CD4-positive, alpha-beta T cell treated with Interleukin-15 for 1 hour (primary cell): ENCODE measurements at places on chromosomes 12 and 14.

DNA sequence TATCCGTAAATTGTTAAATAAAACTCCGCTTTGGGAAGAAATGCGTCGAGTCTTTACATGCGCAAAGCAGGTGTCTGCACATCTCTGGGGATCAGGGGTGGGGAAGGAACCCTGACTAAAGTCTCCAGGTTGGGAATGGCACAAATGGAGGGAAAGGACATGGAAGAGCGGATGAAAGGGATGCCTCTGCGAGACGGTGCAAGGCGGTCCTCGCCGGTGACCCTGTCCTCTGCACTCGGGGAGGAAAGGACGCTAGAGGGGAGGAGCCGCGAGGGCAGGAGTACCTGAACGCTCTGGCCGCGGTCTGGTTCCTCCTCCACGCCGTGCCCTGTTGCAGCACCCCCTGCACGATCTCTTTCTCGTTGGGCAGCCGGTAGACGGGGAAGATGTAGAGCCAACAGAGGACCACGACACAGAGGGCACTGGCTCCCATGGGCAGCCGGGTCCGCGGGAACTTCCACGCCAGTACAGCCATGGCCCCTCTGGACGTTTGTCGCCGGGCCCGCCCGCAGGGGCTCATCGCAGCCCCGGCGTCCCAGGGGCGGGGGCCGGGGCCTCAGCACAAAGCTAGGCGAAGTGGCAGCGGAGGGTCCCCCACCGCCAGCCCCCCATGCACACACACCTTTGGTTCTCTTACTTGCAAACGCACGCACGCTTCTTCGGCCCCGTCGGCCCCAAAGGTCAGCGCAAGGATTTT, 646 bp downstream of the ST8SIA1 start:
- DNase-seq = no peak

DNA sequence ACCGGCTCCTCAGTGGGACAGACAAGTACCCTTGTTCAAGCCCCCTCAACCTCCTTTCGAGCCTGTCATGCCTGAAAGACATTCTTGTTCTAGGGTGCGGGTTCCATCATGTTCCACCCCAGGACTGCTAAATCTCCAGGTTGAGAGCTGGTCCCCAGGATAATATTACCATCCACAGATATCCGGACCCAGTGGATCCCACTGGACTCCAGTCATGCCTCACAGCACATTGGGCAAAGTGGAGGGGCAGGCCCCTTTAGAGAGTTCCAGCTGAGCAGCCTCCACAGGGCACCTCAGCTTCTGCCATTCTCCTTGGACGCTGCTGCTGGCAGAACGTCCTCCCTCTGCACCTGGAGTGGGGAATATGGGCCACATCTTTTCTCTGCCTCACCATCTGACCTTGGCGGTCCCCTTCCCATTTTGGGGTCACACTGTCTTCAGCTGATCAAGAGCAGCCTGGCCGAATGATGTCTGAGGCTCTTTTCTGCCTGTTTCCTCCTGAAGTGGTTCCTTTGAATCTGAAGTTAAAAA, 137.4 kb downstream of the BCL11B start:
- no peak for DNase-seq

GRCh38 chr12:66426696-66427095, 124.4 kb downstream of the HELB start:
- DNase-seq = no peak

- no peak for DNase-seq
Measured at GRCh38 chr12:25839470-25839869, 119.0 kb upstream of the RASSF8 start.

DNA sequence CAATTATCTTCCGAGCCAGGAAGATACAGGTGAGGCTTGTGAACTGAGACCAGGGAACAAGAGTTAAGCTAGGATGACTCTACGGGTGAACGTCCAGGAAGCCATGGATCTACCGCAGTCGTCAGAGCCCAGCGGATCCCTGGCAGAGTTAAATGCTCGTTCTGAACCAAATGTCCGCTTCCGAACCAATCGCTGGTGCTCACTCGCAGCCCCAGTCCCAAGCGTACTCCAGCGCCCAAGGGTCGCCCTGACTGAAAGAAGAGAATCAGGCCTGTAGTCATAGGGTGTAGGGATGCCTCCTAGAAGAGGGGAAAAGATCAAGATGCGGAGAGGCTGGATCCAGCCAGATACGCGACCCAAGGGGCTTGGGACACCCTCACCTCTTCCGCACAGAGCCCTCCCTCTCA, 283 bp downstream of the VIPAS39 start:
- no peak for DNase-seq

GRCh38 chr14:22180045-22180444, 409.0 kb downstream of the DAD1 start:
- DNase-seq = no peak

DNA sequence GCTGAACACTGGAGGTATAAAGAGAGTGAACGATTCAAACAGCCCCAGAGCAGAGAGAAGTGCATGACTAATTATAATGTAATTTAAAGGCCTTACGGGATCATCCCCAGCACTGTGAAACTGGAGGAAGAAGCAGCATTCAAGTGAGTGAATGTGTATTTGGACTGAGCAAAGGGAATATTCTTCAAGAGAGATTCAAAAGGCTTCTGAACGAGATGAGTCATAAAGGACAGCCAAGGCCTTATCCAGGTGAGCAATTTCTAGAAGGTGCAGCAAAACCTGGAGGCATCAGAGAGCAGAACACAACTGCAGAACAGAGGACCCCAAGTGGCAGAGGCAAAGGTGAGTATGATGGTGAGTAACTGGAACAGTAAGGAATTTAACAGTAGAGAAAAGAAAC, 127.2 kb downstream of the BCAT1 start:
- DNase-seq = no peak

DNA sequence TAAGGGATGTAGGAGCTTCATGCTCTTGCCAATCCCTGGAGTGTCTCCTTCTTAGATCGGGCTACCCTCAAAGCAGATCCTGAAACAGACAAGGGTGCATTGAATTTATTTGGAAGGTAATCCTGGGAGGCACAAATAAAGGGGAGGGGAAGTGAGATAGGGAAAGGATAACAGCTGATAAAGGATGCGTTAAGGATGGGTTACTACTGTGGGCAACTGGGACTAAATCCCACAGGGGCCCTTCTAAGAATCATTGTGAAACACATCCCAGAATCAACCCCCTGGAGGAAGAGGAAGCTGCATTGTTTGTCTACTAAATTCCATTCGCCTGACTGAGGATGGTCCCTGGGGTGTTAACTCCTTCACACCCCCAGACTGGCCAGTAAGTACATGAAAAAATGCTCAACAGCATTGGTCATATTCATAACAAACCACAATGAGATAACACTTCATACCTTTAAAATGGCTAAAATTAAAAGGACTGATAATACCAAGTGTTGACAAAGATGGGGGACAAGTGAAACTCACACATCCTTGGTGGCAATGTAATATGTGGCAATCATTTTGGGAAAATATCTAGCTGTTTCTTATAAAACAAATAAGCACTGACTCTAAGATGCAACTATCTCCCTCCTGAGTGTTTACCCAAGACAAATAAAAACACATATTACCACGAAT, 37.0 kb upstream of the CMKLR1 start:
- DNase-seq = no peak

- DNase-seq = no peak
Measured at GRCh38 chr12:90943255-90943654, 11.7 kb downstream of the CCER1 start.

- DNase-seq = no peak
Measured at GRCh38 chr14:33386140-33386539, 447.5 kb downstream of the NPAS3 start.

DNA sequence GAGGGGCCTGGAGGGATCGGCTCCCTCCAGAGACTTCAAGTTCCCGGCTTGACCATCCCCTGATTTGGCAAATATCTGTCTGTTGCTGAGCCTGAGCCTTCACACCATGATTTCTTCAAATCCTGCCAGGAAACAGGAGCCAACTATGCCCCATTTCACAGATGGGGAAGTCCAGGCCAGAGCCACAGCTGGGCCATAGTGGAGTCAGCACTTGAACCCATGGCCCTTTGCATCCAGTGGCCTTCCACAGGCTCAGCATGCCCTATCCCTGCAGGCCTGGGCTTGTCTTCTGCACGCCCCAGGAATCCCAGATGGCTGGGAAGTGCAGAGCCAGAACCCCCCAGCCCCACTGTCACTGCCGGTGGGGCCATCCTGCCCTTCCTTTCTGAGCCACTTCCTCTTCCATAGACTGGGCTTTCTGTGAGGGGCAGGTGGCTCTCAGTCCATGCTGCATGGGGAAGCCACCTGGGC, 44.9 kb downstream of the CYP46A1 start:
- DNase-seq = peak; percentile 2

GRCh38 chr12:110849748-110850403, 3.1 kb downstream of the CCDC63 start:
- DNase-seq = no peak

DNA sequence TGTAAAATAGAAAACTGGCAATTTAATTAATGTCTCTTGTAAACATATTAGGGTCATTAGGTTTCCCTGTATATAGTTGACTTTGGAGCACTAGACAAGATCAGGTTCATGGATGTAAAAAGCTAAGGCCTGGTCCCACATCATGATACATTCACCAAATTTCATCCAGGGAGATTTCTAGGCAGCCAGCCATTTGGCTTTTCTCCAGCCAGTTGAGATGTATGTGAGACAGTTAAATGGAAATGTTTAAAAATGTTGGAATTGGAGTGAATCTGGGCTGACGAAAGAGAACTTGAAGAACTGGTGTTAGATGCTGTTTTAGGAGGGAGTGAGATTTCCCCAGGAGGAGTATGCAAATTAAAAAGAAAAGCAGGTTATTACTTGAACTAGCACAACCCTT, 41.8 kb upstream of the CLEC14A start:
- DNase-seq = no peak

GRCh38 chr14:106879241-106879640, 1352.9 kb downstream of the TMEM121 start:
- DNase-seq = peak; percentile 61

DNA sequence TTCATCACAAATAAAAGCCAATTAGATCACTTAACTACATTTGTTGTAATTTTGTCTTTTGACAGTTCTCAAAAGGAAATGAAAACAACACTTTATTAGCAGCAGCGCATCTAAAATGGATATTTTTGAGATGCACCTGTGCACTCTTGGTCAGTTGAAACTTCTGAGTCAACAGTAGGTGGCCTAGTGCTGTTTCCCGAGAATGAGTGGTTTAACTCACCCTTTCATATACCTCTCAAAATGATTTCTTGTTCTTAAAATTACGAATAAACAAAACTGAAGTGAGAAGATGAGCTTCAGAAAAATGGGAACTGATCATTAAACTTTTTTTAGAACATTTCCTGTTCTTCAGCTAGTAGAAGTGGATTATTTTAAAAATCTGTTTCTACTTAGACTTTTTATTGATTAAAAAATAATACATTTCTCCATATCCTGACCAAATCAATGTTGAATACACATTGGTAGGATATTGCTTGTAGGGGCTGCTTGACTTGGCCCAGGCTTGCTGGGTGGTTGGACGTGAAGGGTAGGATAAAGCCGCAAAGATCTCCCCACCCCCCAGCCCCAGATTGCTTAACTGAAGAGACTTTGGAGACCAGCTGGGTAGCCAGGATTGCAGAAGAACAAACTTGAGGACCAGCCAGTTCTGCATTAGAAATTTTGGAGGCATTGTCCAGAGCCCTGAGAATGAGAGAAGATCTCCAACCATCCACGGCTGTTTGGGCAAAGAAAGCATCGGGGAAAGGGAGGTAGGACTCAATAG, 22.3 kb upstream of the STK38L start:
- DNase-seq = no peak

- DNase-seq = no peak
Measured at GRCh38 chr12:80189241-80189640, 89.9 kb downstream of the OTOGL start.

- no peak for DNase-seq
Measured at GRCh38 chr12:132373901-132374611, 44.7 kb upstream of the GALNT9 start.

GRCh38 chr14:105838591-105839424, 312.4 kb downstream of the TMEM121 start:
- DNase-seq = no peak

GRCh38 chr12:62196146-62196545, 64.1 kb upstream of the USP15 start:
- DNase-seq = no peak

DNA sequence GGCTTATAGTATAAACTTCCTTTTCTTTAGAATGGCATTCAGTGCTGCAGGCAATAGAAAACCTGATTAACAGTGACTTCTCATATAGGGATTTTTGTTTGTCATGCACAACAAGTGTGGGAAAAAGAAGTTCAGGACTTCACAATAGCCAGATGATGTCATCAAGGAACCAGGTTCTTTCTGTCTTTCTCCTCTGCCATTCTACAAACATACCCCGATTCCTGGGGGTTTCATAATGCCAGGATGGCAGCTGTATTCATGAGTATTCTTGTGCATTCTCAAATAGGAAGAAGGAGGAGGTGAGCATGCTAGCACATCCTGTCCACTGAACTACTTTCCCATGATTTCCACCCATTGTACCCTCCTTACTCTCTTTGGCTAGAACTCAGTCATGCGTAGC, 182.7 kb upstream of the EEA1 start:
- no peak for DNase-seq

DNA sequence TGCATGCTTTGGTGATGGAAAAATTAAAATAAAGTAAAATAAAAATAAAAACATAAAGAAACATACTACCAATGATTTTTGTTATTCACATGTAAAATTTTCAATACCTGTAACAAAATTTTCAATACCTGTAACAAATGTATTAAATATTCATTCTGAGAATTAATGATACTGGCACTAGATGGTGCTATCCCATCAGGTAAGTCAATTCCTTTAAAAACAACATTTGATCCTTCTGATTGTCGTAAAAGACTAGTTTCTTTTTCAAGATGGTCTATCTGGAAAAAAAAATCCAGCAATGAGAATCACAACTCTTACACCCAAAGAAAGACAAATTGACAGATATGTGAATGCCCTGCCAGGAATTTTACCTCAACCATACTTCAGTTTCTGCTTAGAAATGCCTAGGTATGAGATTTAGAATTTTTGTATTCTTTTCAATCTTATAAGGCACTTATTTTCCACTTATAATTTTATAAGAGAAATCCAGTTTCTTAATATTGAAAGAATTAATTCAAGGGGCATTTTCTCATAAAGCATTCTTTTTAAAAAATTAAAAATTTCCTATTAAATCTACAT, 30.7 kb downstream of the CEP290 start:
- DNase-seq = no peak

GRCh38 chr14:69260861-69261564, 1.1 kb downstream of the GALNT16 start:
- DNase-seq = no peak

DNA sequence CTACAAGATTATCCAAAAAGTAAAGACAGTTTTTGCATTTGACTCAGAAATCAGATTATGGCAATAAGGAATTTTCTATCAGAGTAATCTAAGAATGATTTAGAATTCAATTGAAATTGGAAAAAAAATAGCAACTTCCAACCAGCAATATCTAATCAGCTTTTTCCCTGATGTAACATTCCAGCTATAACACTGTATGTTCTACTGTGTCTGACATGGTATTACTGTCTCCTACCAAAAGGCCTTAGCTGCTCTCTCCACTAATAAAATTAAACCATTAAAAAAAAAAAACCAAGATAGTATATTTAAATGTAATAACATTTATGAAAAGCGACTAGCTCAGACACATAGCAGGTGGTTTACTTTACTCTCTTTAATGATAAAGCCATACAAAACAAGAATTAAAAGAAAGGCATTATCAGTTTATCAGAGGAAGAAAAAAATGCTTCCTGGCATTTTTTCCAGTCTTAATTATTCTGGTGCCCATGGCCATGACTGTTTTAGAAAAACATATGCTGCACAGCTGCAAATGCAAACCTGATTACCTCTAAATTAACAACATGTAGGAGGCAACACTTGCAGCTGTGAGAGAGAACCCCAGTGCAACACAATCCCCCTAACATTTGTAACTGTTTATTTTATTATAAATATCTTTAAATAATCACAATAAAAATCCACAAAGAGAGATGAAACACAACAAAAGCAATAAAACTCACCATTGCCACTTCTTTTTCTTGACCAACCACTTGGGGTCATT, 28.8 kb downstream of the PHLDA1 start:
- no peak for DNase-seq
